ENCODE measurements at places on chromosomes 7 and 10.

- DNase-seq = no peak
These were observed 289.7 kb upstream of the VSTM2A start for GRCh38 chr7:54252256-54253035.

GRCh38 chr10:84254552-84255478, 10.0 kb downstream of the RGR start:
- no peak for DNase-seq

GRCh38 chr7:151585744-151586393, 66.2 kb upstream of the RHEB start:
- no peak for DNase-seq

DNA sequence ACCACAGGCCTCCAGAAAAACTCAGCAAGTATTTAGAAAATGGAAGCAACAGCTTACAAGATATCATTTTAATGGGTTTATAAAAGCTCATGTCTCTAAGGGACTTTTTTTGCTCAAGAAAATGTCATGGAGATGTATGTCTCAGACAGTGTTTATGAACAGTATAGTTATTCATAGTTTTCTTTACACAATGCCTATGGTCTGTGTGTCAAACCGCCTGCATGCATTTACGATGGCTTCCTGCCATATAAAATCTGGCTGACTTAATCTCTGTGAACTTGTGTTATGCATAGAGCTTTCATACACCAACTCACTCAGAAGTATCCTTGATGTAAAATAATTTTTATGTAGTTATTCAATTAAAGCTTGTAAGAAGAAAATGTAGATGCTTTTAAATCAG, 1314.2 kb upstream of the LRRTM3 start:
- no peak for DNase-seq

DNA sequence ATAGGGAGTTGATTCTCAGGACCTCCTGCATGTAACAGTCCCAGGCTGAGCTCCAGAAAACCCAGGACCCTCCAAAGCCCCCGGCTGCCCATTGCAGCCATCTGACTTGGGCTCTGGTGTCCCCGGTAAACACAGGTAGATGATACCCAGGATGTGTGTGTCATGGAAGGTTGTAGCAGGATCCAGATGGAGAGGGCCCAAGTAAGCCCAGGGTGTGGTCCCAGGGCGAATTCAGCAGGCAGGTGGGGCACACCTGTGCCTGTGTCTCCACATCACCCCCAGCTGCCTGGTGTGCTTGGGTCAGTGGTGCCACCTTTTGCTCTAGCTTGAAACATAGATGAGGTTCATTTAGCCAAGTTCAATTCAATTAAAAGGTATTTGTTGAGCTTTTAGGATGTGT, 524.1 kb downstream of the GLRX3 start:
- no peak for DNase-seq
